Common myeloid progenitor, CD34-positive (primary cell): ENCODE measurements at places on chromosomes 7 and 10.

- no peak overlapping the region for H3K4me3 ChIP-seq
- H3K4me1 ChIP-seq, result no peaks in the 10 kb centered on the region
- H3K36me3 ChIP-seq, result peaks cover 30% of the 10 kb centered on the region
- no peaks in the 10 kb centered on the region for H3K27me3 ChIP-seq
These were observed 80.2 kb upstream of the GTF2IRD1 start for GRCh38 chr7:74373536-74373935.

GRCh38 chr10:131881104-131881880 lies 19.5 kb upstream of the PPP2R2D start:
- H3K36me3 ChIP-seq, result no peaks in the 10 kb centered on the region
- H3K4me3 ChIP-seq, result no peak overlapping the region
- no peak for DNase-seq
- no peak overlapping the region for H3K27ac ChIP-seq
- H3K27me3 ChIP-seq, result peaks cover 4% of the 10 kb centered on the region
- H3K4me1 ChIP-seq, result peaks cover 6% of the 10 kb centered on the region

DNA sequence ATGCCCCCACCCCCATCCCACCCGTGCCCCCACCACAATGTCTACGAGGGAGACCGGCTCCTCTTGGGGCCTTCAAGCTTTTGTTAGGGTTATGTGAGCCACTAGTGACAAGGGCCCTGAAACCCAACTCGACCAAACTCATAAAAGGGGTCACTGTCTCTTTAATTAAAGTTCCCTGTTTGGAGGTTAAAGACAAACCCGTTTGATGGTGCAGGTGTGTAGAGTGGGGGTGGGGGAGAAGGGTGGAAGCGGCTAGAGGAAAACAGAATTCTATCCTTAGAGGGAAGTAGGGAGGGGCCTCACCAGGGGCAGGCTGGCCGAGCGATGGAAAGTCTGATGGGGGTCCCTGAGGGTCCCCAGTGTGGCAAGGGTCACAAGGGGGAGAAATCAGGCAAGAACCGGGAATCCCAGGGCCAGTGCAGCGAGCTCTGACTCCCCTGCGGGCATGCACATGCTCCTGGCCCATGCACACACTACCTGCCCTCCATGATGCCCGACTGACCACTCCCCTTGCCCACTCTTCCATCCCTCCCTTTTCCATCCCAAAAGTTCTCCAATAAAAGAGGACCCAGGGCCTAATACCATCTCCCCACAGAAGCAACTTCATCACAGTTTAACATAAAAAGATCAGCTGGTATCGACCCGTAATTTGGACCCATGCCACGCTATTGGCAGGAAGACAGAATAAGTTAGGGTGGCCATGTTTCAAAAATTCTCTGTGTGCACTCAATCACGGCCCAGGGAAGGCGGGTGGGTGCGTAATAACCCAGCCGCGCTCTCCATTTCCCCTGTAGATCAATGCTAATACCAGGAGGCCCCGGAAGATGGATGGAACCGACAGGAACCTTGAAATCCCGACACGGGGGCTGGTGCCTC lies 35.9 kb upstream of the SLF2 start:
- no peaks in the 10 kb centered on the region for H3K27me3 ChIP-seq
- no peak for DNase-seq
- no peak overlapping the region for H3K27ac ChIP-seq
- no peak overlapping the region for H3K4me3 ChIP-seq
- H3K4me1 ChIP-seq, result no peaks in the 10 kb centered on the region
- no peaks in the 10 kb centered on the region for H3K36me3 ChIP-seq

DNA sequence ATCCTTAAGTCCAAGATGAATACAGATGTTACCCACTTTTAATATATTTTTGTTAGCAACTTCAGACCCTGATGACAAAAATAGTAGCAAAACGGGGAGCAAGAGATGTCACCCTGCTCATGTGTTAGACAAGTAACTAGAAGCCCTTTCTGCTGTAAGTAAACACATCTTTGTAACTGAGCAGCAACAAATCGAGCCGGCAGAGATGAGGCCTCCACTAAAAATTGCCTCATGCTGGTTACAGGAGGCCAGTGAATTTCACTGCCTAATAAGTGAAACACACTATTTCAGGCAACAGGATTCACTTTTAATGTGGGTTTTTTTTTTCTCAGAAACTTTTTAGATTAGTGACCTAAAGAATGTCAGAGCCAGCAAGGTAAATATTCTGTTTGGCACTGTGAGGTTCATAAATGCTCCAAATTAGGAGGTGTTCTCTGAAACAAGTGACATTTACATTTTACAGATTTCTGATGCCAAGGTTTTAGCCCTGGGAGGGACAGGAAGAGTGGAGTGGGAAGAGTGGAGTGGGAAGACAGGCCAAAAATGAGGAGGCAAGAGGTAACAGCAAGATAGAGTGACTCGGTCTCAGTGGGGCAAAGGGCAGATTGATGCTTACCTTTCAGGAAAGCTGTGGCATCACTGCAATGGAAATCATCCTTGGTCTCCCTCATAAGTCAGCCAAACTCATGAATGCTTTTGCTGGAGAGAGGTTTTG lies 53.6 kb upstream of the LRRC17 start:
- H3K27me3 ChIP-seq, result no peaks in the 10 kb centered on the region
- DNase-seq, result no peak
- H3K4me1 ChIP-seq, result no peaks in the 10 kb centered on the region
